HEK293T (cell line): ENCODE measurements at places on chromosomes 2 and 18.

GRCh38 chr2:207163053-207163755 lies 2.5 kb downstream of the KLF7 start:
- no peak for DNase-seq

DNA sequence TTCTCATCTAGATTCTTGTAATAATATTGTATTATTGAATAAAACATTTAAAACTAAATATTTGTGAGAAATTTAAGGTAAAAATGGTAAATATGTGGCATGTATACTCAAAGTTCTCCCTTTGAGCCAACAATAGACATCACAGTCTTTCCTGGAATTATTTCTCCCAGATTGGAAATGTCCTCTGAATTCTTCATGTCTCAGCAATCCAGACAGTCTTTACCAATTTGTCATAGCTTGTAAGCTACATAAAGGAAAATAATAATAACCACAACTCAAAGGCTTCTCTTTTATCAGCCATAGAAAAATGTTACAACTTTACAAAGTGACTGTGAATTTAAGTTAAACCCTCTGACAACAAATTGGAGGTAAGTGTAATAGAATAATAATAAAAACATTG lies 784.9 kb downstream of the EPHA4 start:
- no peak for DNase-seq

DNA sequence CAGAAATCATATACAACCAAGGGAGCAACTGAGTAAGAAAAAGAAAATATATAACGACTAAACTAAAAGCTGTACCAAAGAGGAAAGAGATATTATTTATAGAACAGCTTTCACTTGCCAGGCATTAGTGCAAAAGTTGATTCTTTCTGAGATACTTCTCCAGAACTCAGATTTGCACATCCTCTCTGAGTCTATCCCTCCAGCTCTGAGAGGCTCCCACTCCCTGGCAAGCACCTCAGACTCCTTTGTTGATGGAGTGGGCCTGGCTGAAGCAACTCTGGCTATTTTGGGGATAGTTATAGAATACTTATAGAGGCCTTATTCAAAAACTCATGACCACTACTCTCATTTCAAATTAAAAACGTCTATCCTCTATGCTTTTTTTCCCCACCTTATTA lies 501.6 kb upstream of the TNP1 start:
- DNase-seq = no peak

DNA sequence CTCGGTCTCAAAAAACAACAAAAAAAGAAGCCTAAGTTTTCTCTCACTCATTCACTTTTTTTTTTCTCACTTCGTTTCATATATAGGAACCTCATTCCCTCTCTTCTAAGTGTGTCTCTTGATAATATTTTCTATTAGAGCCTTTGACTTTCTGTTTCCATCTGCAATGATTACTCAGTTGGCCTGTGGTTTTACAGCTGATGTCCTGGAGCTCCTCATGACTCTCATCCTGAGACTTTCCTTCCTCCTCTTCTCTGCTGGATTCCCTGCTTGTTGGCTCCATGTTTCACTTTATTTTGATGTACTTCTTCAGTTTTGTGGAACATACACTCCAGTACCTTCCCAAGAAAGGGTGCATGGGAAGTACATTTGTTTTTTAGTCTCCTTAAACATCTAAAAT lies 154.2 kb upstream of the GATA6 start:
- DNase-seq = no peak

DNA sequence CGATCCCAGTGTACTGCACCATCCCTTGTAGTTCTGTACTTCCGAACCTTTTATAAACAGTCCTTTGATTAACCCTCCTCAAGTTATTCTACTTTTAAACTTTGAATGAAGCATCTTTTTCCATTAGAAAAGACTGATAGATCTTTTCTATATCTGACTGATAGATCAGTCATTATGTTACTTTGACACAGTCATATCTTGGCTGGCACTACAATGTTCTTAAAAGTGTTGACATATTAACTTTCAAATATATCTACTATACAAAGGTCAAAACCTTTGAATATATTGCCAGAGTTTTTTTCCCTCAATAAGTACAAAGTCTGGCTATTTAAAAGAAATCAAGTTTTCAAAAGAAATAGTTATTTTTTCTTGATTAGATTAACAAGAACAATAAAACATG lies 35.4 kb upstream of the NABP1 start:
- no peak for DNase-seq

- DNase-seq = no peak
These were observed 87.9 kb downstream of the CNTNAP5 start for GRCh38 chr2:124112966-124113365.

- no peak for DNase-seq
These were observed 263.3 kb upstream of the STON1 start for GRCh38 chr2:48266698-48267097.

DNA sequence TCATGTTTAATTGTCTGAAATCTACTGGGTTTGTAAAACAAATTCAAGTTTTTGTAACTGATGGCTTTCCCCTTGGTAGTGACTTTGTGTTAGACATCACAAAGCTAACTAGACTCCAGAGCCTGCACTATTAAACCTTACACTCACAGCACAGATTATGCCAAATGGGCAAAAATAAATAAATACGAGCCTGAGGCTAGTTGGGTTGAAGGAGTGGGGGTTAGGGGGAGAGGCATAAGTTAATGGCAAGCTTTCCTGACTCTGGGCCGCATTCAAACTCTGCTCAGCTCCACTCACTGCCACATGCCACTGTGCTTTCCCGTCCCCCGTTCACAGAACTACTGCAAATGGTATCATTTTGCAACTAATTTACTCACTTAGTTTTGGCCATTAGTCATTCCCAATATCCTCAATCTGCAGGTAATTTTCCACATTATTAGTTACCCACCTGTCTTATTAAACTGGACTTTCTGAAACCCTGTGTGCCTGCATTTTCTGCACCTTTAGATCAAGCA lies 1079.9 kb upstream of the PIK3C3 start:
- DNase-seq = no peak

DNA sequence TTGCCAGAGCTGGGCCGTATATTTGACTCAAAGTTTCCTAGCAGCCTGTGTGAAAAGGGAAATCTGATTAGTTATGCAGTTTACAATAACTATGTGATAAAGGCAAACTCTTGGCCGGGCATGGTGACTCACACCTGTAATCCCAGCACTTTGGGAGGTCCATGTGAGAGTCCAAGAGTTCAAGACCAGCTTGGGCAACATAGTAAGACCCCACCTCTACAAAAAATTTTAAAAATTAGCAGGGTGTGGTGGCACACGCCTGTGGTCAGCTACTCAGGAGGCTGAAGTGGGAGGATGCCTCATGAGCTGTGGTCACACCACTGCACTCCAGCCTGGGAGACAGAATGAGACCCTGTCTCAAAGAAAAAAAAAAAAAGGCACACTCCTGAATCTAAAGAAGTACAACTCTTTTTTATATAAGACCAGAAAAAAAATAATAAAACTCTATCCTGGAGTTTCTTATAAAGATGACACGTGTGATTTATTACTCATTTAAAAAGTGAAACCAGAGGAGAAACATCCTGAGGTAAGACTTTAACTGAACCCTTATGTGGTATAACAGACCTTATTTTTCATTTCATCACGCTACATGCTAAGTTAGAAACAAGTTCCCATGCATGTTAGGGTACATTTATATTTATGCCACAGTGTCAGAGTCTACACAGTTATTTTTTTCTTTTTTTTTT lies 32.6 kb upstream of the KCMF1 start:
- DNase-seq = no peak
